ENCODE measurements at places on chromosomes 11 and 22. TPM values are rescaled to one million over a fixed set of nuclear protein-coding genes. Genes with fewer than 3 reads are reported as not detected.

DNA sequence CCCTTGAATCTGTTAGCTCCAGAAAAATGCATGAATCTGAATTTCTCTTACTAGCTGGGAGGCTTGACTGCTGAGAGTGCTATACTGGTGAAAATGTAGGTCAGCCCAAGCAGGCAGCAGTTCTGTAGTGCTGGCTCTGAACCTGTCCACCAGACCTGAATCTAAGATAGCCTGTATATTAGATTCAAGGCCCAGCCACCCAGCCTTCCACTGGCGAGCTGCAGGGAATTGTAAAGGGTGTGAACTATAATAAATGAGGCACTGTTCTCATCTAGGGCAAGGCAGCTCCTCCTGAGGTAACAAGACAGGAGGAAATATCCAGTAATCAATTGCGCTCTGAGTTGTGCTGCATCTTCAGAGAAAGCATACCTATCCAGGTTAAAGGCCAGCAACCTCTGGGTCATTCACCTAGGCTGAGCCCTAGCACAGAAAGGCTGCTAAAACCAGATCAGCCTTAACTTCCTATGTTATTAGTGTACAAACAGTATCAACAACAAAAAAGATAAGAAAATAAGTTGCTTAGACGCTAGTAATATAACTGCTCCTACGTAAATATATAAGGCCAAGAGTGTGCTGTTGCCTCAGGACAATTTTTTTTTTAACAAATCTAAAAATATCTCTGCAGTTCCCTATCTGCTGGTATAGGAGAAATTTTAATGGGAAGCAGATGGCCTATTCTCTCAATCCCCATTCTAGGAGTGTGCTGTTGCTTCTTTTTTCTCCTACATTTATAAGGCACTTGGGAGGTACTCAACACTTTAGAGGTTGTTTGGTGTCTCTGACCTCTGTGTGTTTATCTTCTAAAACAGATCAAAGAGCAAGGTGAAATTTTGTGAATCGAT lies 63.0 kb downstream of the RELT start:
- DNase-seq, result no peak

GRCh38 chr11:114384487-114384886 lies 15.8 kb downstream of the C11orf71 start:
- no peak for DNase-seq

- DNase-seq, result no peak
These were observed 9.2 kb upstream of the MAPK1 start for GRCh38 chr22:21876486-21877176.

- peak; percentile 97 for DNase-seq
These were observed 446 bp upstream of the PRDM10 start for GRCh38 chr11:130002846-130003716.

DNA sequence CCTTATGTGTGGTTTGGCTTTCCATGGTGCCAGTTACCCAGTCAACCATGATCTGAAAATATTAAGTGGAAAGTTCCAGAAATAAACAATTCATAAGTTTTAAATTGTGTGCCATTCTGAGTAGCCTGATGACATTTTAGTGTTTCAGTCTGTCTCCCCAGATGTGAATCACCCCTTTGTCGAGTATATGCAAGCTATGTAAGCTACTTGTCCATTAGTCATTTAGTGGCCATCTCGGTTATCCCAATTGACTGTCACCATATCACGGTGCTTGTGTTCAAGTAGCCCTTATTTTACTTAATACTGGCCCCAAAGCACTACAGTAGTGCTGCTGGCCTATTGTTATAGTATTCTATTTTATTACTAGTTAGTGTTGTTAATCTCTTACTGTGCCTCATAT lies 44.9 kb downstream of the ATG16L2 start:
- no peak for DNase-seq

DNA sequence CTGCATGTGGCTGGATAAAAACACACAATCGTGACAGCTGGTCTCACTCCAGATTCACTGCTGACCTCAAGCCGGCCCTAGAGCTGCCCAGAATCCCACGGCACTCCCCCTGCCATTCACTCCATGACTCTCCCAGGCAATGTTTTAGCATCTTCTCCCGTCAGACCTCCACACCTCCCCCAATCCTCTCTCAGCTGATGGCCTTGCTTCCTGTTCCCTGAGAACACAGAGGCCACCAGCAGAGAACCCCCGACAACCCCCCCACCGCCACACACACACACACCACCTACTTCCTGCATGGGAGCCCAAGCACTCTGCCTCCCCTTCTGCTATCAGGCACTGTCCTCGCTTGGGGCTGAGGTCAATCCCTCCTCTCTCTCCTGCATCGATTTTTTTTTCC lies 9.3 kb downstream of the TNKS1BP1 start:
- no peak for DNase-seq

DNA sequence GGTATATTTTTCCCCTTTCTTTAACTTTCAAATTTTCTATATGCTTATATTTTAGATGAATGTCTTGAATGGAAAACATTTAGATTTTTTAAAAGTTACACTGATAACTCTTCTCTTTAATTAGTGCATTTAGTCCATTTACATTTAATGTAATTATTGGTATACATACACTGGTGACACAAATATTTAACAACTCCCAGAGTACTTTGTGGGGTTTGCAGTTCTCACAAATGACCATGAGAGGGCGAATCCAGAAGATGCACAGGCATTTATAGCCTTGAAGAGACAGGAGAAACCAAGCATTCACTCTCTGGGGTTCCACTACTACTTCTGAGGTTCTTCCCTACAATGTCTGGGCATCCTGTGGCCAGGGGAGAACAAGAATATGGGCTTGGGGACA lies 125.1 kb downstream of the TIMP3 start:
- DNase-seq, result no peak

GRCh38 chr22:49291781-49292180 lies 535.9 kb downstream of the BRD1 start:
- no peak for DNase-seq

- no peak for DNase-seq
These were observed 190.7 kb downstream of the SNX19 start for GRCh38 chr11:130725421-130726233.

DNA sequence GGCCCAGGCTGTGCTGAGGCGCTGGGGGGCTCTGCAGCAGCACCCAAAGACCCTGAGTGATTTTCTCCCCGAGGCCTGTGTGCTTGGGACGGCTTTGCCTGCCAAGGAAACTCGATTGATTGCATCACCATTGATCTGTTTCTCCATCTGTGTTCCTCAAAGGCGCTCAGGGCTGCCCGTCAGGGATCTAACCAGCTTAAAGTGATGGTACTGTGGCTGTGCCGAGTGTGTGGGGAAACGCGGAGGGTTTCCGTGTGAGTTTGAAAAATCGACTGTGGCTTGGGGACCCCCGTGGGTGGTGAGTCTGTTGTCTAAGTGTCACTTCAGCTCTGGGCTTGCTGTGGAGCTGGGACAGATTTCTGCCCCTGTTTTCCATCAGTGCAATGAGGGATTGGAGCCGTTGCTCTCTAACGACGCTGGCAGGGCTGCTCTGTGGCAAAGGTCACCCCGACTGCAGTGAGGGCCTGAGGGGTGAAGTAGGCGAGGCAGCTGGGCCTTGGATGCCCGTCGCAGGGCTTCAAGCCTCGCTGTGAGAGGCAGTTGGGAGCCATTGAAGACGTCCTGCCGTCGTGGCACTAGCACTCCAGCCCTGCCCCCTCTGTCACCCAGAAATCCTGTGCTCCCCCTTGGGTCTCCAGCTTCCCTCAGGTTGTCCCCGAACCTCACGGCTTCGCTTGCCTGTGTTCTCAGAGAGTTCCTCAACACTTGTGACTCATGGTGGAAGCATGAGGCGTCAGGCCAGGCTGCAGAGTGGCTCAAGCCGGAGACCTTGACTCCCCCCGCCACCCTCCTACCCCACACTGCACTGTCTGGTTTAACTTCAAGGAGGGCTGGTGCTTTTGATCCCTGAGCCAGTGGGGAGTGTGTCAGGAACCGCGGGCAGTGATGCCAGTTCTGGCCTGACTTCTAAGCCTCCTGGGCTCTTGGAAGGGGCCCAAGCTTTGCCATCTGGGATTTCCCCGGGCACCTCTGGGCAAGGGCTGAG lies 21.8 kb downstream of the CACNA1I start:
- no peak for DNase-seq

GRCh38 chr22:32576553-32577253 lies 102.1 kb downstream of the FBXO7 start:
- DNase-seq, result no peak

DNA sequence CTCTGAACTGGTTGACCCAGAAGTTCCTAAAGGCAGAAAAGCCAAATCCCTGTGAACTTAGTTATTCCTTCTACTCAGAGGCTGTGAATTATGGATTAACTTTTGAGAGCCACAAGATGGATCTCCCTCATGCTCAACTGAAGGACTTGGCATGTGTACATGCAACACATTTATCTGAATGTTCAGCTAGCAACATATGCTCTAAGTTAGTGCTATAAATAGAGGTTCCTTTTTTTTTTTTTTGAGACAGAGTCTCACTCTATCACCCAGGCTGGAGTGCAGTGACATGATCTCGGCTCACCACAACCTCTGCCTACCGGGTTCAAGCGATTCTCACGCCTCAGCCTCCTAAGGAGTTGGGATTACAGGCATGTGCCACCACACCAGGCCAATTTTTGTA lies 40.1 kb downstream of the EIF4ENIF1 start:
- no peak for DNase-seq

DNA sequence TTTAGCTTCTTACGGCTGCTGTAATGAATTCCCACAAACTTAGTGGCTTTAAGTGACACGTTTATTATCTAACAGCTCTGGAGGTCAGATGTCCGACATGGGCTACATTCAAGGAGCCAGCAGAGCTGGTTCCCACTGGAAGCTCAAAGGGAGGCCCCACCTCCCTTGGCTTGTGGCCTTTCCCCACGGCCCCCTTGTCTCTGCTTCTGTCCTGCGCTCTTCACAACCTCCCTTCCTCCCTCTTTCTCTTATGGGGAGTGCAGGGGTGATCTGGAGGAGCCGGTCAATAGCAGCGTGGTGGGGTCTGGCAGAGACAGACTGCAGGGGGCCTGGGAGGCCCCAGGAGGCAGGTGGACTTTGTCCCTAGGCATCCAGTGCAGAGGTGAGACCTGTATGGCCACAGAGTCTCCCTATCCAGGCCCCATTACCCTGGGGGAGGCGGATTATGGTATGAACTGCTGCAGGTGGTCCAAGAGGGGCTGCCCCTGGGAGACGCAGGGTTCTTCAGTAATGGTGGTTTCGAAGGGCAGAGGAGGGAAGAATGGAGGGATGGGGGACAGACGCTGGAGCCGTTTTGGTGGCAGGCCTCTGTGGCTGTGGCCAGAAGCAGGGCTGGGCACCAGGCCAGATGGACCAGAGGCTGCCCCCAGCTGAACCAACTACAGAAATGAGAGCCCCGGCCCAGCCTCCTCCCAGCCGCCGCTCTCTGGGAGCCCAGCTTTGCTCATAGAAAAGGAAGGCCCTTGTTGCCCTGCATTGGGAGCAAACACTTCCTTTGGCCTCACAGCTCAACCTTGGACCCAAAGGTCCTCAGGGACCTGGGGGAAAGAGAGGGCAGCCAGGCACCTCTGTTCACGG lies 30.7 kb upstream of the KCNQ1OT1 start:
- DNase-seq, result no peak

DNA sequence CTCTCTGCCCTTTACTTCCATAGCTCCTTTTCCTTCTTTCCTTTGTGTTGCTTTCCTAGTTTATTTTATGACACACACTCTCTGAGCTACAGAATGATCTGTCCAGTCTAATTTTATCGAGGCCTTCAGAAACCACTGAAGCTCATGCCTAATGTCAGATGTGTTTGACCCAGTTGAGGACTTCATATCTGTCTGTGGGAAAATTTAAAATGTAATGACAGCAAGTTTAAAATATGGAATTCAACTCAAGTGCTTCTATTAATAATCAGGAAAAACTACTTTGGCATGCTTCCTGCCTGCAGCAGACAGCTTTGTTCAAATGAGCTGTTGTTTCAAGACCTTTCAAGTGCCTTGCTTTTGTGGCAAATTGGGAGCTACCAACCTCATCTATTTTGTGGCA lies 261.8 kb upstream of the MTNR1B start:
- no peak for DNase-seq

DNA sequence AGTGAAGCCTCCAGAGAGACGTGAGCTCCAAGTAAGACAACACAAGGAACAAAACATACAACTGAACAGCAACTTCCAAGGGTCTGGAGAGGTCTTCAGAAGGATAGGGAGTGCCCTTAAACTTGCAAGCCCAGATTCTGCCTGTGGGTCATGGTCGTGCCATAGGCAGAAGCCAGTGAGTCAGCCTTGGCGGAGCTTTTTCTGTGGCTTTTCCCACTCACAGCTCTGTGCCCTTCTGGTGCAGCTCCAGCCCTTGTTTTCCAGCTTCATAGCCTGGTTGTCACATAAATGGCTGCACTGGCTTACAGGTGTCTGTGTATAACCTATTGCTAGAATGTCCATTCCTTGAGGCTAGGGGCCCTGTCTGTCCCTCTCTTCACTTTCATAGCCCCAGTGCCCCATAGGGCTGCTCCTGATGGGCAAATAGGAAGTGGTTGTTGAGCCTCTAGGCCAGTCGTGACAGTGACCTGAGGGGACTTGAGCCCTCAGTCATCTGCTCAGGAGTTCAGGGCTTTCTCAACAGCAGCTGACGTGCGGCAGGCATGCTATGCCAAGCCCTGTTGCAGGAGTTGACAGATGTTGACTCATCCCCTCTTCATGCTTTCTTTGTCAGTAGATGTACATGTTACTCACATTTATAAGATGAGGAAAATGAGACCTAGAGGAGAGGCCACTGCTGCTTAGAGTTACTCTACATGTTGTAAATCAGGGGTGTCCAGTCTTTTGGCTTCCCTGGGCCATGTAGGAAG lies 7.4 kb downstream of the MED15 start:
- DNase-seq, result no peak

Gene MFNG
- total RNA-seq, result 1.6 TPM

Gene PKP3
- total RNA-seq, result not detected

Gene SNX15
- total RNA-seq, result 17.9 TPM

Gene CRYBB2
- not detected for total RNA-seq

Gene DUSP8
- total RNA-seq, result 4.1 TPM

Gene PATE2
- total RNA-seq, result 0.82 TPM

Gene RGL4
- total RNA-seq, result not detected

Gene PDGFB
- 2.0 TPM for total RNA-seq

Gene MYO7A
- total RNA-seq, result 0.82 TPM

Measured in frontal cortex (tissue), 4 donors.